ENCODE measurements at places on chromosomes 11 and 22.

- no peak for DNase-seq
Measured at GRCh38 chr11:108364159-108364558, 103.2 kb downstream of the C11orf65 start.

DNA sequence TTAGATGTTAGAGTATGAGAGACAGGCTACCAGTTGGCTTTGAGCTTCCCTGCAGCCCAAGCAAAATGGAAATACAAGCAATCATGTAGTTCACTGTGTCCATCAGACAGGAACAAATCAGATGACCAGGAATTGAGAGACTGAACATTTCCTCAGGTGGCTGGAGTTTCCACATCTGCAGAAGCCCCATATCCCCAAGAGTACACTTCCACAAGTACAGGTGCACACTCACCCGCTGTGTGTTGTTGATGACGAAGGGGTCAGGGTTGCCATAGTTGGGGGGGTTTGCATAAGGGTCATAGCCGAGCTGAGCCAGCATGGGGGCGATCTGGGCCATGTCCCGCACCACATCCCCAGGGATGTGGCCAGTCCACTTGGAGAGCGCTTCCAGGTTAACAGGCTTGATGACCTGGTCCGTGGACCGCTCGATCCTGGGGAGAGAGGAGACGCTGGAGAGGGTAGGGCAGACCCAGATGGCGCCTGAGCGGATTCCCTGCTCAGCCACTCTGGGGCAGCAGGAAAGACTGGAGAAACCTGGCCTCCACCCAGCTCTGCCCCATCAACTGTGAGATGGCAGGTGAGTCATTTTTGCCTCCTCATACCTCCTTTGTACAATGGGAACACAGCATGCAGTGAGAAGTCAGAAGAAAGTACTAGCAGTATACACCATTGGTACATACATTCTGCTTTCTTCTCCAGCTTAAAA is 23.9 kb upstream of the TFIP11 start:
- no peak for DNase-seq

GRCh38 chr22:49693848-49694247 is 133.8 kb downstream of the BRD1 start:
- no peak for DNase-seq

- DNase-seq = no peak
Measured at GRCh38 chr22:41668971-41669911, 19.4 kb downstream of the SNU13 start.

DNA sequence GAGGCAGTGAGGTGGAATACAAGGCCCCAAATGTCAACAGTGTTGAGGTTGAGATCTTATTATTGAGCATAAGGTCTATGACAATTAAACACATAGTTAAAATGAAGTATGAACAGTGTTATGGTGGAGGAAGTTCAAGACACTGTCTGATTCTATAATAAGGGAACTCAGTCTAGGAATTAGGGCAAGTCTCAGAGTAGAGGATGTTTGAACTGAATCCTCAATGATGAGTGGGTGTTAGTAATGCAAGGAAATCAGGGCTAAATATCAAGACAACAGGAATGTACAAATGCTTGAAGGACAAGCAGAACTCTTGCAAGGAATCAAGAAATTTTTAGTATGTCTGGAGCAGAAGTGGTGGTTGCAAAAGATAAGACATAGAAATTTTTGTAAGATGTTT is 53.0 kb downstream of the CWC15 start:
- no peak for DNase-seq

DNA sequence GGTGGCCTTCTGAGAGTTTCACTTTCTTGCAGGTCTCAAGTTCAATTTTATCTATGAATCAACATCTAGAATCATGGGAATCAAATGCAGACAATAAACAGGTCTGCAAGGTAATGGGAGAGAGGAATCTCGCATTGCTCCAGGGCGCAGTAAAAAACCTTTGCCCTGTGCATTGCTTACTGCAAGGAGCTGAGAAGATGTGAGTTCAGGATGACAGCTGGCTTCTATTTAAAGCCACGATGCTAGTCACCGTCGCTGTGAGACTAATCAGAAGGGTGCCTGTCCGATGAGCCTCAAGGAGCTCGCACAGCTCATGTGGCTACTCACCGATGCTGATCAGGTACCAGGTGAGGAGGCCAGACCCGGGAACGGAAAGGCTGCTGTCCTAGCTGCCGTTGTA is 30.2 kb upstream of the APOA1 start:
- no peak for DNase-seq

GRCh38 chr11:118139578-118139977 is 13.0 kb downstream of the SCN4B start:
- DNase-seq = no peak

GRCh38 chr11:34749666-34750659 is 129.1 kb downstream of the EHF start:
- DNase-seq = peak; percentile 46

Measured in midbrain (tissue), 1 donor.